Activated CD8-positive, alpha-beta memory T cell treated with anti-CD3 and anti-CD28 coated beads for 1 hour (primary cell): ENCODE measurements at places on chromosomes 4 and X.
A peak's percentile ranks its signal among the peaks of the same experiment; 100 is the strongest.

- DNase-seq: no peak
Measured at GRCh38 chrX:39758791-39759525, 338.8 kb downstream of the BCOR start.

DNA sequence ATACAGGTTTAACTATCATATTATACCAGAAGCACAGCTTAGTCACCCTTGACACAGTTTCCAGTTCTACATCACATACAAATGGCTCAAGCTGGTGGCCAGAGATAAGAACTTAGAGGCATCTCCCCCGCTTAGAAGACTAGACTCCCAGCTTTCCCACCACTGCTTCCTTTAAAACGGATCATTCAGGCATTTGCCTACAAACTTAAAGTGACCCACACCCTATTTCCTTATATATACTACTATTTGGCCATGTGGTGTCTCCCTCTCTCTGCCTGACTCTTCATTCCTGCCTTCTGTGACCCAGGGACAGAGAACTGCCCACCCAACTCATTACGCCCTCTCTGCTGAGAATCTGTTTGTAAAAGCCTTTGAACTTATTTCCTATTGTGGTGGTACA is 781.2 kb upstream of the DIAPH2 start:
- DNase-seq: no peak

DNA sequence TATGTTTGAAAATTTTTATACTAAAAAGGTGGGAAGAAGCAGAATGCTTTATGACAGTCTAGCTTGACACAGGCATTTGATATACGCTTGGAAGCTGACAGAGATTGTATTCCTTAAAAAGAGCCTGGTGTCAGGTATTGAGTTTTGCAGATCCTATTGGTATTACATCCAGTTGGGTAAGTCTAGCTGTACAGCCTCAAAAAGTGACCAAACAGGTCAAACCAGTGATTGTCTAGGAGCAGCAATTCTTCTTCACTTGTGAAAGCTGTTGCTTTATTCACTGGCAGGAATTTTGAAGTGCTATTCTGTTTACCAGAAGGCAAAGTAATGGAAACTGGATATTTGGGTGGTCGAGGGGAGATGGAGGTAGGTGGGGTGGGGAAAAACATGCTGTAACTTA is 77.5 kb downstream of the UCHL1 start:
- DNase-seq: no peak

DNA sequence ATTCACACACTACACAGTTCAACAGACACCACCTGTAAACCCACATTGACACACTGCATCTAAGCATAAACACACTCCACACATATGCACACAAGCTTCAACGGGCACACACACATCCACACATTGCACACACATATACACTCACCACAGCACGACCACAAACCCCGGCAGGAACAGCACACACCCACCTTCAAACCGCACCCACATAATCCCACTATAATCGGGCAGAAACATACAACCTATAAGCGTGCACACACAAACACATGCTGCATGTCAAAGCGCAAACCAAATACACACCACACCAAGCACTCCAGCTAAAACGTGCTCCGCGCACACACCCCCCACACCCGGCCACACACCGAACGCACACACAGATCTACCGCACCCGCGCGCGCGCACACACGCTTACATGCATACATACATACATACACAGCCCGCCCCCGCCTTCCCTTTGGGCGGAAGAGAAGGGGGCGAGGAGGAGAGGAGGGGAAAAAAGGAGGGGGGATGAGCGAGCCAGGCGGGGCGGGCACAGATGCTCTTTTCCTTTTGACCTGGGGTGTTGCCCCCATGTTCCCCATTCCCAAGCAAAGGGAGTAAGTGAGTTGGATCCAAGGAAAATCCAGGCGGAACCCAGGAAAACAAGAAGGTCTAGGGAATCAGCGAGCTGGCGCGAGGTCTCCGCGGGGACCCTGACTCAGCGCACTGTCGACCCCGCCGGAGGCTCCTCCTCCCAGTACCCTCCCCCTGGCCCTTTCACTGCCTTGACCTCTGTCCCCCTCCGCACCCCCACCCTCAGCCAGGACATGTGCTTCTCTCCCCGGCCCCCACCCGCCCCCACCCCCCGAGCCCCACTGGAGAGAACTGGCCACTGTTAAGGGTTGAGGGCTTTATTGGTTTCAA is 9.9 kb downstream of the ARHGAP36 start:
- DNase-seq: no peak

- DNase-seq: peak; percentile 34
Measured at GRCh38 chr4:112234952-112235609, 3.5 kb downstream of the AP1AR start.

DNA sequence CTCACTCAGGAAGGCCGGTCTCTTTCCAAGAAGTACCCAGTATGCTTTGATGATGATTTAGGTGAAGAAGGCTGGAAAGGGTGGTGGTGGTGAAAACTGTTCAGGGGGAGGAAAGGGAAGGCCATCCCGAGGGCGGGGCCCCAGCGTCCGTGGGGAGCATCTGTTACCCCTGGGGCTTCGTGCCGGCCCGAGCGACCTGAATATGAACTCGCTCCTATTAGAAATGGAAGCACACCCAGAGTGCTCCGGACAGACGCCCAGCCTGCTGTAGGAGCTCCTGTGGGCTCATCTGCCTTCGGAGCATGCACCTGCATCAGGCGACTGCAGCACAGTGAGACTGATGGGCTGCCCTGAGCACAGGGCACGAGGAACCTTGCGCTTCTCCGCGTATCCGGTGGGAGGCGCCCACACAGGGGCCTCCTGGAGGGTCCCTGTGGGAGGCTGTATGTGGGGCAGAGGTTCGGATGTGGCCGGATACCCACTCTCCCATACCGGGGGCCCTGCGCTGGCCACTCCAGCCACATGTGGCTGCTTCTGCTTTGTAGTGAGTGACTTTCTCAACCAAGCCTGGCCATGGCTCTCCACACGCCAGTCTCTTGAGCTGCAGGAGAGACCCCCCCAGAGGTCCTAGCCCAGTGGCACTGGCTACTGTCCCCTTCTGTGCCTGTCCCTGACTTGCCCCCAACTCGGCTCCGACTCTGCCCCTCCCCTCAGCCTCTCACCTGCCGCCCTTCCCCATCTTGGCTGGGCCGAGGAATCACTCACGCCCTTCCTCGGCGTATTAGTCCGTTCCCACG is 36.7 kb downstream of the FGFRL1 start:
- no peak for DNase-seq
